ENCODE measurements at places on chromosomes 1 and 21. TPM values are rescaled to one million over a fixed set of nuclear protein-coding genes. Genes with fewer than 3 reads are reported as not detected.

CD48 gene
- total RNA-seq: 224 TPM

CD1E gene
- total RNA-seq: not detected

ZBTB8A gene
- 0.42 TPM for total RNA-seq

OR2T29 gene
- not detected for total RNA-seq

NFIA gene
- total RNA-seq: 6.1 TPM

KRTAP19-3 gene
- not detected for total RNA-seq

DNA sequence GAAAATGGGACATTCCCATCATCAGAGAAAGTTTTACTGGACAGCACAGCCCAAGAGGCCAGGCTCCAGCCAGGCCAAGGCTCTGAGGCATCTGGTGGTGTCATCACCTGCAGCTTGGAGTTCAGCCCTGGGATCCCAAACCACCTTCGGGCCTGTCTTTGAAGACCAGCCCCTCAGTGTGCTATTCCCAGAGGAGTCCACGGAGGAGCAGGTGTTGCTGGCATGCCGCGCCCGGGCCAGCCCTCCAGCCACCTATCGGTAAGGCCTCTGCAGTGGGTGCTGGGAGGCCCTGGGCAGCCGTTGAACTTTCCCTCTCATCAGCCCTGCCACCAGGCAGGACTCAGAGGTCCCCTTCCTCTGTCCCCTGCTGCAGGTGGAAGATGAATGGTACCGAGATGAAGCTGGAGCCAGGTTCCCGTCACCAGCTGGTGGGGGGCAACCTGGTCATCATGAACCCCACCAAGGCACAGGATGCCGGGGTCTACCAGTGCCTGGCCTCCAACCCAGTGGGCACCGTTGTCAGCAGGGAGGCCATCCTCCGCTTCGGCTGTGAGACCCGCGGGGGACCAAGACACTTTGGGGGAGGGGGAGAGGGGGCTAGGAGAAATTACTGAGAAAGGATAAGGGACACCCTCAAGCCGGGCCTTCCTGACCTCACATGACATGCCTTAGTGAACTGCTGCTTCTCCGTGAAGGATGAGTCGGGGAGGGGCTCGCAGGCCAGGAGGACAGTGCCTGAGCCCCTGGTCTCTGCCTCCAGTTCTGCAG is 15.0 kb downstream of the CNTN2 start:
- H3K4me3 ChIP-seq: no peak overlapping the region
- no peaks in the 10 kb centered on the region for H3K27me3 ChIP-seq
- no peaks in the 10 kb centered on the region for H3K36me3 ChIP-seq
- no peak overlapping the region for H3K27ac ChIP-seq

GRCh38 chr1:44807364-44808062 is 362 bp upstream of the DYNLT4 start:
- H3K27me3 ChIP-seq: no peaks in the 10 kb centered on the region
- H3K4me1 ChIP-seq: peaks cover 77% of the 10 kb centered on the region
- peak; percentile 85 for DNase-seq
- H3K4me3 ChIP-seq: peak overlapping the region; percentile 58

DNA sequence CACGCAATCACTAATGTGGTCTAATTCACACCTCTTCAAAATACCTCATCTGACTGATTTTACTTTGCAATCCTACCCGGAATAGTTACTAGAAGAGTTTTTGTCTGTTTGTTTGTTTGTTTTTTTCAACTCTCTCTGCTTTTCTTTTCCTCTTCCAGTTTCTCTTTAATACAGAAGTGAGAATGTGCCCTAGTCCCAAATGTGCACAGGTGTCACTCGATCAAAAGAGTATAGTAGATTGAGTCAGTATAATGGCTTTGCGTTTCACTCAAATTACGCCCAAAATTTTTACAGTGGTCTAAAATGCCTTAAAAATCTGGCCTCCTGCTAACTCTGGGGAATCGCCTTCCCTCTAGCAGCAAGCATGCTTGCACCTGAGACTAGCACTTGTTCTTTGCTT is 1536.8 kb downstream of the KCNT2 start:
- no peak for DNase-seq
- no peaks in the 10 kb centered on the region for H3K4me1 ChIP-seq
- H3K27me3 ChIP-seq: no peaks in the 10 kb centered on the region
- no peak overlapping the region for H3K4me3 ChIP-seq
- H3K27ac ChIP-seq: no peak overlapping the region
- H3K36me3 ChIP-seq: no peaks in the 10 kb centered on the region

DNA sequence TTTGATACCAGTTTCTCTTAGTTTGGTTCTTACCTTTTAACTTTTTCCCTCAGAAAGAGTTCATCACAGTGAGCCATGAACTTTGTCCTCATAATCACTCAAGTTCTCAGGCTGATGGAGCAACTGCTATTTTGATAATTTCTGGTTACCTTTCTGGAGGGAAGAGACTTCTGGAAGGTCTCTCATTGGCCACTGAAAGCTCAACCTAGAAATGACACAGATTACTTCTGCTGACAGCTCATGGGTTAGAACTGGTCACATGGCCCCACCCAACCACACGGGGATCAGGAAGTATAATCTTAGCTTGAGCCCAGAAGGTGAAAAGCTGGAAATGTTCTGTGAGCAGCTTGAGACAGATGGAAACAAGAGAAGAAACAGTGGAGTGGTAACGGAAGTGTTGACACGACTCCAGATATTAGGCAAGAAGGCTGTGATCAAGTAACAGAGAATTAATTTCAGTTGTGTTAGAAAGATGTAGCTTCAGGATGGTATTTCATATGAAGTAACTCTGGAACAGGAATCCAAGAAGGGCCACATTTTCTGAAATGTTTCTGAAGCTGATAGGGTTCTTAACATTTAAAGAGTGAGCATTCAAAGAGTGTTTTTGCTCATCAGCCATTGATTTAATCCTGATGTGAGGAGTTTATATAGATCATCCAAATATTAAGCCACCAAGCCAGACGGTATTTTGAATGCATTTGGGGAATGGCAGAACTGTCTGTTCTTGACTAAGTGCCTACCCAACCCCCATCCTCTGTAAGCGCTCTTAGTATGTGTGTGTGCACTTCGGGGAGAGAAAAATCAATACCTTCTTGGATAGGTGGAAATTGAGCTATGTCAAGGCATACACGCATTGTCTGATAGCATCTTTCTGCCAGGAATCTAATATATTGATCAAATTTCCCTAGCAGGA is 21.9 kb upstream of the XPR1 start:
- no peak for DNase-seq
- no peaks in the 10 kb centered on the region for H3K4me1 ChIP-seq
- peak overlapping the region; percentile 44 for H3K27ac ChIP-seq
- no peaks in the 10 kb centered on the region for H3K27me3 ChIP-seq
- H3K4me3 ChIP-seq: no peak overlapping the region

GRCh38 chr1:43280692-43281091 is 4.7 kb downstream of the C1orf210 start:
- no peak overlapping the region for H3K27ac ChIP-seq
- no peak overlapping the region for H3K4me3 ChIP-seq
- no peak for DNase-seq
- no peaks in the 10 kb centered on the region for H3K4me1 ChIP-seq
- H3K27me3 ChIP-seq: no peaks in the 10 kb centered on the region

DNA sequence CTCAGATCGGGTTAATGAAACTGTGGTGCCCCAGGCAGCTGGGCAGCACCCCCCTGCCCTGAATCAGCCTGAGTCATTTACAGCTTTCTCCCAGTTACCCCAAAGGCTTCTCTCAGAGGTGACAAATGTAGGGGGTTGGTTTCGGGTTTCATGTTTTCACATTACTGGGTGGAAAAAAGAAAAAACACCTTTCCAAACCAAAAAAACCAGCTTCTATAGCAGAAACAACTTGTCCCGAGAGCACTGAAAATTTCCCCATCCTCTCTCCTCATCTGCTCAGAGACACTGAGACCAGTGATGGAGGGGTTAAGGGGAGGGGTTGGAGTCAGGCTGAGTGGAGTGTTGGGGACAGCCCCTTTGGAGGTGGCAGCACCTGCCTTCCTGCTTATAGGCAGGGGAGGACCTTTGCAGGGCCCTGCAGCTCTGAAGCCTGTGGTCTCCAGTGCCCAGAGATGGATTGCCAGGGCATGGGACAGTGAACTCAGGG is 15.6 kb downstream of the UTP11 start:
- peaks cover 18% of the 10 kb centered on the region for H3K36me3 ChIP-seq
- no peak overlapping the region for H3K27ac ChIP-seq
- no peak for DNase-seq
- H3K4me1 ChIP-seq: peaks cover 29% of the 10 kb centered on the region
- H3K27me3 ChIP-seq: no peaks in the 10 kb centered on the region

DNA sequence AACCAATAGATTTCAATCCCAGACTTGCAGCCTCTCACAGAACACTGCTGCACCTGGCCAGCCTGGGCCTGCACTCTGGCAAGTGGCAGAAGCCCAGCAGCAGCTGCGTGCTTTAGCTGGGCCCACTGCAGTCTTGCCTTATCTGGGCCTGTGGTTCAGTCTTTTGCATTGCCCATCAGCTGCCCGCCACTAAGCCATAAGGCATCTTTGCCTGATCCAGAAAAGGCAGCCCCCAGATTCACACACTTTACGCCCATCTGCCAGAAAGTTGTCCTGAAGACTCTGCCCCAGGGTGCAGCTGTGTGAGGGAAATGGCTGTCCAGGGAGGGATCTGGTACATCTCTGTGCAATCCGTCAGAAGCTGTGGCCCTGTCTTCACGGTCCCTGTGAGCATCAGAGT is 217.0 kb downstream of the DNAH14 start:
- no peaks in the 10 kb centered on the region for H3K36me3 ChIP-seq
- H3K4me1 ChIP-seq: no peaks in the 10 kb centered on the region
- no peak overlapping the region for H3K4me3 ChIP-seq
- H3K27ac ChIP-seq: no peak overlapping the region

DNA sequence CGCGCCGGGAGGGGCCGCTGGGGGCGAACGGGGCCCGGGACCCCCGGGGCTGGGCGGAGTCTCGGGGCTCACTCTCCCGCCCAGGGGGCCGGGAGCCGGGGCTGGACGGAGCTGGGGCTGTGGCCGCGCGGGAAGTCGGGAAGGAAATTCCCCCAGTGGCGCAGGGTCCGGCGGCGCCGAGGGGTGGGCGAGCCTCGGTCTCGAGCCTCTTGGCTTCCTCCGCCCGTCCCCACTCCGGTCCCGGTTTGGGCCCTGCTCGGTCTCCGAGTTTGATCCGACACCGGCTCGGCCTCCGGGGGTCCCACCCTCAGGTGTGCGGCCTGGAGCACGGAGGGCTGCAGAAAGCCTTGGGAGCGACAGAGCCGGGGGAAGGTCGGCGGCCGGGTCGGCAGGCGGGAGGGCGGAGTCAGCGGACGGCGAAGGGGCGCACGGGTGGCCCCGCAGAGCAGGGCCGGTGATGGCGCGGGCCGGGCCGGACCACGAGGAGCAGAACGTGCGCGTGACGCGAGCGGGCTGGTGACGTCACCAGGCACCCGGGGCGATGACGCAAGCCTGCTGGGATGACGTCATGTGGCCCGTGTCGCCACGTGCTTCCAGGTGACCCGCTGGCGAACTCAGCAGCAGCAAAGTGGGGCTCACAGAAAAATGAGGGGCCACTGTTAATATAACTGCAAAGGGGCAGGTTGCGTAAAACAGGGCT is 610 bp upstream of the HES4 start:
- no peaks in the 10 kb centered on the region for H3K36me3 ChIP-seq
- peak; percentile 72 for DNase-seq
- H3K4me3 ChIP-seq: peak overlapping the region; percentile 39
- peaks cover 41% of the 10 kb centered on the region for H3K27me3 ChIP-seq

DNA sequence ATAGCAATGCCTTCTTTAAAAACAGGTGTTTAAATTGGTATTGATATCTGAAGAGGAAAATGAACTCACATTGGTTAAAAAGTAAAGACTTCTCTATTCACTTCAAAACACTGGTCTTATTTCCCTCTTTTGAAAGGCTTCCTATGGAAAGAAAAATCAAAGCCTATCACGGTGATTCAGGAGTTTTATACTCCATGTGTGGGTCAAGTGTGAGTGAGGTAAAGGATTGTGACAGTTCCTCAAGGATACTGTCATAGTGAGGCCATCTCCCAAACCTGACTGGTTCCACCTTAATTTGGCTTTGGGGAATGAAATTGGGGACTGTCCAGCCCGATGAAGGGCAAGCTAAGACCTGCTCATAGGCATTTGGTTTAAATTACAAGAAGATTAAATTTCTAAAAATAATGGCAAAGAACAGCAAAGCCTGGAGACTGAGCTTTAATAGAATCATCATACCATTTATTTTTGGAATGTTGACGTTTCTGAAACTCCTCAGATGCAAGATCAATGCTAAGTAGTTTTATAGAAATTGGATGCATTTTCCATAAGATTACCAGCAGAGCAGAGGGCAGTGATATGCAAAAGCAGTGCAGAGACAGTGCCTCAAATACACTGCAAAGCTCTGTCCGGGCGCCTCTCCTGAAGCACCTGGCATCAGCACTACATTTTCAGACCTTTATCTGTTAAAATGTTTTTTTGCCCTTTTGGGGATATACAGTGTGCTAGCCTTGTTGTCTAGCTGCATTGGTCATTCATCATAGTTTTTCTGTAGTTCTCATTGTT is 302.1 kb upstream of the SGIP1 start:
- H3K4me3 ChIP-seq: no peak overlapping the region
- H3K27me3 ChIP-seq: no peaks in the 10 kb centered on the region
- no peak overlapping the region for H3K27ac ChIP-seq
- H3K4me1 ChIP-seq: no peaks in the 10 kb centered on the region
- H3K36me3 ChIP-seq: no peaks in the 10 kb centered on the region
- no peak for DNase-seq

- no peak for DNase-seq
- H3K27ac ChIP-seq: no peak overlapping the region
- H3K4me3 ChIP-seq: no peak overlapping the region
- H3K4me1 ChIP-seq: no peaks in the 10 kb centered on the region
- no peaks in the 10 kb centered on the region for H3K27me3 ChIP-seq
Observed at GRCh38 chr1:34477632-34478141, 277.2 kb upstream of the GJB5 start.

GRCh38 chr1:7292036-7292681 is 478.9 kb upstream of the VAMP3 start:
- no peak for DNase-seq
- no peaks in the 10 kb centered on the region for H3K36me3 ChIP-seq
- H3K4me3 ChIP-seq: no peak overlapping the region
- H3K27ac ChIP-seq: no peak overlapping the region

- H3K36me3 ChIP-seq: no peaks in the 10 kb centered on the region
- H3K4me3 ChIP-seq: no peak overlapping the region
- no peak overlapping the region for H3K27ac ChIP-seq
- H3K27me3 ChIP-seq: no peaks in the 10 kb centered on the region
- no peaks in the 10 kb centered on the region for H3K4me1 ChIP-seq
Observed at GRCh38 chr1:17289721-17290120, 18.3 kb upstream of the PADI4 start.

GRCh38 chr1:47522935-47523834 is 85.3 kb downstream of the FOXD2 start:
- DNase-seq: no peak
- no peak overlapping the region for H3K27ac ChIP-seq

DNA sequence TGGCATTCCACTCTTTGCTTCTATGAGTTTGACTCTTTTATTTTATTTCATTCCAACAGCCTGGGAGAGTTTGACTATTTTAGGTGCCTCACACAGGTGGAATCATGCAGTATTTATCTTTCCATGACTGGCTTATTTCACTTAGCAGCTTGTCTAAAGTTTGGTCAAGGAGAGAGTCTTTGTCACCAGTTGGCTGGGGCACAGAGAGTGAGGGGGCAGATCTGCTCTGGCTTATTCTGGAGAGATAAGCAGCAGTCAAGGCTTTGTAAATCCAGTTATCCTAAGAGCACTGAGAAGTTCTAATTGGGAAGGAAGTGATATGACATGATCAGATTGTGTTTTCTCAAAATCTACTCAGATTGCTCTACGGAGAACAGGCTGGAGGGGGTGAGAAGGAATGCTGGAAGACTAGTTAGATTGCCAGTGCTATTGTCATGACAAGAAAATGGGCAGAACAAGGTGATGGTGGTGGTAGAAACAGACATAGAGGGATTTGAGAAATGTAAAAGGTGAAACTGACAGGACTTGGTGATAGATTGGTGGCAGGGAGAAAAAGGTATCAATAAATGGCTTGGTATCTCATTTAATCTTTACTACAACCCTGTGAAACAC is 12.1 kb upstream of the CTTNBP2NL start:
- H3K27me3 ChIP-seq: peaks cover 13% of the 10 kb centered on the region
- H3K4me3 ChIP-seq: no peak overlapping the region
